ENCODE measurements at places on chromosomes 3 and 15.

DNA sequence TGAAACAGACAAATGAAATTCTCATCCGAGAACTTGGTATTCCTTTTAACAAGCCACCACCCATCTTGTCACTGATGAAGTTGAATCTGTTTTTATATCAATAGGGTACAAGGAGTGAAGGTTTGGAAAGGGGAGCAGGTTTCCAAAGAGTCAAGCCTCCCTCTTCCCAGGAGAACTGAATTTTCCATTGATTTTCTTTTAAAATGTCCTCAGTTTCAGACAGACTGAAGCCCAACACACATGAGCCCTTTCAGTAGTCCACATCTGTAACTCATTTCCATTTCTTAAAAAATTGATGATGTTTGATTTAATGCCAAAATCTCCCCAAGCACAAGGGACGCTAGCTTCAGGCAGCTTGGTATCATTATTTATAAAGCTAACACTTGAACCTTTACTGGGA, 187.7 kb downstream of the FOXB1 start:
- DNase-seq, result no peak

- DNase-seq, result no peak
Observed at GRCh38 chr15:79520654-79521053, 88.5 kb downstream of the MINAR1 start.

- no peak for DNase-seq
Observed at GRCh38 chr15:48936666-48937065, 27.1 kb downstream of the SHC4 start.

GRCh38 chr3:10551821-10552630, 46.6 kb upstream of the ATP2B2 start:
- DNase-seq, result peak; percentile 72

- no peak for DNase-seq
Observed at GRCh38 chr3:149657926-149658743, at the start of gene WWTR1. TSS of gene WWTR1 (minus strand) at chr3:149658025. CDS start at chr3:149657306, 719 bp downstream.

- DNase-seq, result no peak
Observed at GRCh38 chr3:57646723-57647122, 46.2 kb downstream of the DENND6A start.

- no peak for DNase-seq
Observed at GRCh38 chr3:111684640-111685039, 89.5 kb upstream of the ZBED2 start.

GRCh38 chr3:182937293-182938051, 42.9 kb downstream of the DCUN1D1 start:
- no peak for DNase-seq

- DNase-seq, result no peak
Observed at GRCh38 chr3:191648787-191649186, 187.8 kb downstream of the PYDC2 start.

All from stimulated activated CD4-positive, alpha-beta T cell treated with anti-CD3 and anti-CD28 coated beads, Interleukin-12 subunit alpha, Interleukin-12 subunit beta, amount 100 ng/mL, for 24 hours (primary cell).